Small intestine (tissue), 16 donors: ENCODE measurements at places on chromosomes 16 and 17.

GRCh38 chr17:8806926-8807550, 7.9 kb upstream of the MFSD6L start:
- DNase-seq: no peak

DNA sequence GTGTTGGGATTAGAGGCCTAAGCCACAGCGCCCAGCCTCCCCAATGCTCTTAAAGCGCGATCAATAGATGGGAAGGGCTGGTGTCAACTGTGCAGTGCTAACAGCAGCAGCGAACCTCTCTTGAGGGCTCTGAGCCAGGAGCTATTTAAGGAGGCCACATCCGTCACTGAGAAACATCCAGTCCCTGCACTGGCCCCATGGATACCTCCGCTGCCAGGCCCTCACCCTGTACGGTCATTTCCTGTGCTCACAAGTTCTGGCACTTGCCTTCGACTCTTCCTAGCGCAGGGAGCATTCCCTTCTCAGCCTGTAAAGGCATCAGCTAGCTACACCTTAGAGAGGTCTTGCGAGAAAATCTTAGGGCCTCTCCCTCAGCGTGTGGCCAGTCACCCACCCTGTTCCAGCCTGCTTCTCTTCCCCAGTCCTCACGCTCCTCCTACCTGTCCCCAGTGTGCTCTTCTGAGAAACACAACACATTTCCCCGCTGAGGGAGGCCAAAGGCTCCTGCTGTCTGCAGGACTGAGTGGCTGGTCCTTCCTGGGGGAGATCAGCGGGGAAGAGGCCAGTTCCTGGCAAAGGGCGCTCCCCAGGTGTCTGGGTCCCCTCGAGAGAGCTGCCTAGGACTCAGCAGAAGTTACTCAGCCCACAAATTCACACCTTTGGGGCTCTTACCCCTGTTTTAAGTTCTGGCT, 28.6 kb downstream of the GTF3C1 start:
- no peak for DNase-seq

GRCh38 chr17:42653179-42654124, 5.6 kb upstream of the TUBG2 start:
- peak; percentile 41 for DNase-seq

DNA sequence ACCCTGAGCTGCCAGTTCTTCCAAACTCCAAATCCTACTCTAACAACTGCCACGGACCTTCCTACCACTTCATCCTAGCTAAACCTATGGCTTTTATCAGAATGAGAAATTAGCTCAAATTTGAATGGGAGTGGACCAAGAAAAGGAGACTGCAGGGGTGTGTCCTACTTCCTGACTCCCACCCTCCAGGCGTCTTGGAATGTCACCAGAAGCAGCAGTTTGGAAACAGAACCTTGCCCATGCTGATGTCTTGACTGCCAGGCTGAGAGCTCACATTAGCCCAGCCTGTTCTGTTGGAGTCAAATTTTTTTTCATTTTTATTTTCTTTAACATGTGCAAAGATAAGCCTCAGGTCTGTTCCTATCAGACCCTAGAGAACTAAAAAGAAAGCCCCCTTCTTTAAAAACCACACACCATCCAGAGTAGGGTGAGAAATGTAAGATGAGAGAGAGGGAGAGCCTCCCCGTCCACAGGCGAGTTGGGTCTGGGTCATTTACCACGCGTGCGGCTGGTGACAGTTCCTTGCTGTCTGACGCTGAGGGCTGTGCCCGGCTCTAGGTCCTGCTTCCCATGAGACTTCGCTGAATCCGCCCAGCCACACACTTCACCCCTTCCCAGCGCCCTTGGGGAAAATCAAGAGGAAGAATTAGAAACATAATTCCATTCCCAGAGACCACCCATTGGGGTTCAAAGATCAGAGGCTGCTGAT, 54.3 kb downstream of the WNT3 start:
- DNase-seq: no peak

DNA sequence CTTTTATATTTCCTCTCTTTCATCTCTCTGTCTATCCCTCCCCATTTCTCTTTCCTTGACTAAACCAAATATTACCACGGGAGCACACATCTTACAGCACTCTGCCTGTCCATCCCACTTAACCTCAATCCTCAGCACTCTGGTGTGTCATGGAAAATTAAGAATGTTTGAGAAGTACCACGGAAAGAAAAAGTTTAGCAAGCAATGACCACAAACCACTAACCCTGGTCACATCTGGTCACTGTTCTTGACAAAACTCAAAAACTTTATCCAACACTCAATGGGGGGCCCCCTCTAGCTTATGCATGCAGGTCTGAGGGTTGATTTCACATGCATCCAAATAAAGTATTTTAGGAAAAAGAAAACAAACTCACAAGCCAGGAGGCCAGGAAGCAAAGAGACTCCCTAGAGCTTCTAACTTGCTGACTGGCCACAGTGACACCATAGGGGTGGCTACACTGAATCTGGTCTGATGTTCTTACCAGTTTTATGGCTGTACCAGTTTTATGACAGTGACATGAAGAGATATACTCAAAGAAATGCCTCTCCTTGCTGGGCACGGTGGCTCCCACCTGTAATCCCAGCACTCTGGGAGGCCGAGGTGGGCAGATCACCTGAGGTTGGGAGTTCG, 229.2 kb downstream of the STX8 start:
- DNase-seq: no peak

- DNase-seq: peak; percentile 80
Measured at GRCh38 chr17:50783193-50783660, 15.9 kb upstream of the ANKRD40CL start.

DNA sequence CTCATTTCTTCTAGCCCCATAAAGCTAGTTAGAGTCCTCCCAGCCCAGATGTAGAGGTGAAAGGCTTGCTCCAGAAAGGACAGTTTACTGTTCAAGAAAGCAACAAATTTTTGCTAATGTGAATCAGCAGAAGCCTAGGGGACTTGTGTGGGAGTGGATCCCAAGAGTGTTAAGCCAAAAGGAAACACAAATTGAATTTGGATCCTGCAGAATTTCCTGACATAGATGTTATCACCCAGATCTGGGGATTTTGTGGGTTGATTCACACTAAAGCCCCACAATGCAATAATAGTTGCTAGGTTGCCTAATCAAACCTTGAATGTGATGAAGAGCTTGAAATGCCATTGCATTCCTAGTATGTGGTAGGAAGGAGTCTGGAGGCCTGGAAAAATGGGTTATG, 135.2 kb upstream of the HS3ST3A1 start:
- DNase-seq: no peak

DNA sequence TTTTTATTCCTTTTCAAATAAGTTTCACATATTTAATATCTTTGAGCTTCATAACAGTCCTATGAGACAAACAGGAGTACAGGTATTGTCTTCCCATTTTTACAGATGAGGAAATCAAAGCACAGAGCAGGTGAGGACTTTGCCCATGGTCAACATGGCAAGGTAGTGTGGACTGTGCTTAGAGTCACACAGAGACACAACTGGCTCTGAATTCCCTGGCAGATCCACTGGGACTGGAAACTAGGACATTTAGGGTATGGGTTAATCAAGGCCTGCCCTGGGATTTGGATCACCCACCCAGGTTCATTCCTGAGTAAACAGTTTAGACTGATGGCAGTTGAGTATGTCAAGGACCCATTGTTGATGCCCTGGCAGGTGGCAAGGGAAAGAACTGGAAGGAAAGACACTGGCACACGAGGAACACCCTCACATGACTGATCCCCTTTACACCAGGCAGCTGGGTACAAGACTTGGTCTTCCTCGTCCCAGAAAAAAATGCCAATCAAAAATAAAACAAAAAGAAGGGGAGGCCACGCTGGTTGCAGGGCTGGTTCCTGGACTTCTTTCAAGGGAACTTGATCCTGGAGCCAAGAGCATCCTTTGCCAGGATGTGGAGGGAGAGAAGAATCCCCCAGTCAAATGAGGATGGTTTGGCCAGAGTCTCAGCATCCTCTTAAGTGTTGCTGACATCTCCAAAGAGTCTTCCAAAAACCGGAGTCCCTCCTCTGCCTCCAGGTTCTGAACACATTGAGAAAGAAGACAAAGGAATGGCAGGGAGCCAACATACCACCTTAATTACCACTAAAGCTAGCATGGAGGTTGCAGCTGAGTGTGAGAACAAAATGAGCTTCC, 34.9 kb downstream of the CHD9 start:
- DNase-seq: no peak

DNA sequence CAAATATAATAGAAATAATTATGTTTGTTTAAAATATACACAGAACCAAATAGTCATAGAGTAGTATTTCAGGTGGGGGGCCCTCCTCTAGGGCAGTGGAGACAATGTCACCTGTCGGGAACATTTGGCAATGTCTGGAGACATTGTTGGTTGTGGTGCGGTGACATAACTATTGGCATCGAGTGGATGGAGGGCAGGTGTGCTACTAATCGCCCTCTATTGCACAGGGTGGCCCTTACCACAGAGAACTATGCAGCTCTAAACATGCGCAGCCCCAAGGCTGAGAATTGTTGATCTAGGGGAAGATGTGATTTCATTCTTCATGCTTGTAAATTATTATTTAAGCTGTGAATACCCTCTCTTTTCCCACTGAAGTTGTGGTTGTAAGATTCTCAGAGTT, 594.0 kb downstream of the WWOX start:
- no peak for DNase-seq
